ENCODE measurements at places on chromosomes 2 and 18. TPM values are rescaled to one million over a fixed set of nuclear protein-coding genes. Genes with fewer than 3 reads are reported as not detected.
A peak's percentile ranks its signal among the peaks of the same experiment; 100 is the strongest.

GRCh38 chr18:25061395-25061794 lies 290.6 kb downstream of the ZNF521 start:
- no peak for DNase-seq

- peak; percentile 51 for DNase-seq
Measured at GRCh38 chr2:63876311-63876710, 34.6 kb downstream of the UGP2 start.

- no peak for DNase-seq
Measured at GRCh38 chr2:46314065-46314835, 17.0 kb downstream of the EPAS1 start.

GRCh38 chr2:228245601-228246000 lies 64.1 kb upstream of the SPHKAP start:
- no peak for DNase-seq

DNA sequence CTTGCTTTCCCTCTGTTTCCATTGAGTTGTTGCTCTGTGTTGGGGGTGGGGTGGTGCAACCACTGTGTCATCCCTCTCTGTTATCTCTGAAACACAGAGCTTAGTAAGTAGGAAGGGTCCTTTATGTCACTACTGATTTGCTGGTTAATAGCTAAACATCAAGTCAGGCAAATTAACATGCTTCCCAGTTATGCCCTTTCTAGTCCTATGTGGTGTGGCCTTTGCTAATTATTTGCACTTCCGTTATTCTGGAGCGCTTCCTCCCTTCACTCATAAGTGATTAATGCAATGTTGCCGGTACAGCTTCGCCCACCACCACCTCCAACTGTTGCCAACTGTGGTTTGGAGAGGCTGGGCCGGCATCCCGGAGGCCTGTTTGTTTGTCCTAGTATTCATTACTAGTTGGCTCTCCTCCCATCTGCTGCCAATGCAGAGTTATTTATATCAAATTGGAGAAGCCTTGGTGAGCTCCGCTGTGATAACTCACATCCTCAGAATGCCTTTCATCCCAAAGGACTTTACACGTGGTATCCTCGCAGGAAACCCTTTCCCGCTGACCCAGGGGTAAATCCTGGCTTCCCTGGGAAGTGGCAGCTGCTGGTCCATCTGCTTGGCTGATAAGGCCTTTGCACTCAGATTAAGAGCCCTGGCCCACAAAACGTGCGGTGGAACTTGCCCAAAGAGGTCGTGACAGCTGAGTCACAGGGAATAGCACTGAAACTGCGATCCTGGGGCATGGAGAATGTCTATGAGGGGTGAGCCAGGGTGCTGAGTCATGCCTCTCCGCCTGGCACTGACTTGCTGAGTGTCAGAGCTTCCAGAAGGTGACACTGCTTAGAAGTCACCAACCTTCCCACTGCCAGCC lies 72.0 kb upstream of the ZCCHC2 start:
- DNase-seq = peak; percentile 79

Gene MROH2A
- not detected for total RNA-seq

Gene SERPINB8
- 13.1 TPM for total RNA-seq

Gene IL1R2
- total RNA-seq = not detected

Gene NABP1
- total RNA-seq = 181 TPM

Gene CDH2
- 326 TPM for total RNA-seq

Gene MOCOS
- 1.9 TPM for total RNA-seq

Gene RAB17
- total RNA-seq = 1.4 TPM
